Germinal center (tissue), 1 donor: ENCODE measurements at places on chromosomes 5 and 9.

GRCh38 chr5:172035049-172035448, 28.6 kb upstream of the FBXW11 start:
- DNase-seq = no peak

- no peak for DNase-seq
Observed at GRCh38 chr5:4797445-4797844, 342.7 kb upstream of the ADAMTS16 start.

GRCh38 chr5:50325237-50325832, 115.8 kb downstream of the EMB start:
- DNase-seq = peak; percentile 12

DNA sequence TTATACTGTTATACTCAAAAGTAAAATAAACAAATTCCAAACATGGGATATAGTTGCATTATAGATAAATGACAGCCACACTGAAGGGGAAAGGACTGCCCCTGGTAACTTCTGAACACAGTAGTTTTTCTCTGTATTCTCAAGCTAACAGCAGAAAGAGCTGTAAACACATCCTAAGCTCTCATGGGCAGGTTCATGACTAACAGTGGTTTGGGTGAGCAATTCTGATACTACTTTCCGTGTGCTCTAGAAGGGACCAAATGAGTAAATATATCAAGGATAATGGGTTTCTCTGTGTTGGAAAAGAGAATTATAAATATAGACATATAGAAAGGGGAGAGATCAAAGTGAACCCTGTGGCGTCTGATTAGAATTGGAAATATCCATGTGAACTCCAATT, 2.2 kb upstream of the LCN6 start:
- no peak for DNase-seq

DNA sequence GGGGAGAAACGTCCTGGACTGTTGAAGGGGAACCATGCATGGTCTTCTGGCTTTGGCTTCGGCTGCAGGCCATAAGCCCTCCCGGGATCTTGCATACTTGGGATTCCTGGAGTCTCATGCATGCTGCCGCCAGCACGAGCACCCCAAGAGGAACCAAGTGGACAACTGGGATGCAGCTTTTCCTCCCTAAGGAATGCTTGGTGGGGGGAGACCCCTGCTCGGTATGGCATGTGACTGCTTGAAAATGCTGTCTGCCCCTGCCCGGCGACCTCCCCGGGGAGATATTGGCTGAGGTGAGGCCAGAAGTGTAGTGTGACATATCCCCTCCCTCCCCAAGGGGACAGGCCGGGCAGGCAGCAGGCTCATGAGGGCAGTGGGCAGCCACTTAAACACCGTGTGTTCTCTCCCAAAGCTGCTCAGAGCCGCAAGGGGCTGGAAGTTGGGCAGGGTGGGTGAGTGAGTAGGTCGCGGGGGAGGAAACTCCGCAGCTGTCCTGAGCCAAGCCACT, 15.7 kb downstream of the TMEM171 start:
- DNase-seq = no peak

DNA sequence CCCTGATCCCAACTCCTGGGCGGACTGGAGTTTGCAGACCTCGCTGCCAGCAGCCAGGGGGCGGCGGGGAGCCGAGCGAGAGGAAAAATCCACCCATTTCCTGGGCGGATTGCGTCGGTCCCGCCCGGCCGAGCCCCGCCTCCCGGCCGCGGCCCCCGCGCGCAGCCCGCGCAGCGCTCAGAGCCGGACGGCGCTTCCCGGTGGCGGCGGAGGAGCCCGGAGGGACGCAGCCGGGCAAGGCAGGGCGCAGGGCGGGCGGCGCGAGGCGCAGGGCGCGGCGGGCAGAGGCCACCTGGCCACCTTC, at the start of gene OLFM1:
Gene OLFM1, plus strand, starts transcription at position 180 of the 304 bp plus-strand sequence. CDS start 322 bp downstream, outside the sequence.
- DNase-seq = peak; percentile 18

- DNase-seq = no peak
Observed at GRCh38 chr9:110152704-110153374, 55.1 kb downstream of the C9orf152 start.

DNA sequence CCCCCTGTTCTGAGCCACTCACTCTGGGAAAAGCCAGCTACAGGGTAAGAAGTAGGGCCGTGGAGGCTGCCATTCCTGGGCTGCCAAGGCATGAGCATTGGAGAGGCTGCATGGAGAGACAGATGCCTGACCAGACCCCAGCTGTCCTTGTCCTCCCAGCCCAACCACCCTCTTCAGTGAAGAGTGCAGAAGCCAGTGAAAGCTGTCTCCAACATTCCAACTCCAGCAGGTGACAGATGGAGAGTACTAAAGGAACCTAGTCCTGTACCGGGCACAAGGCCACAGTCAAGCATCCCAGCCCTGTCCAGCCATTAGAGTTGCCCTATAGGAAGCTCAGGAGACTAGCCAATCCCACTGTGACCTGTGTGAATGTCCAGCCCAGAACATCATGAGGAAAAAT, 165.1 kb downstream of the DIRAS2 start:
- DNase-seq = no peak

DNA sequence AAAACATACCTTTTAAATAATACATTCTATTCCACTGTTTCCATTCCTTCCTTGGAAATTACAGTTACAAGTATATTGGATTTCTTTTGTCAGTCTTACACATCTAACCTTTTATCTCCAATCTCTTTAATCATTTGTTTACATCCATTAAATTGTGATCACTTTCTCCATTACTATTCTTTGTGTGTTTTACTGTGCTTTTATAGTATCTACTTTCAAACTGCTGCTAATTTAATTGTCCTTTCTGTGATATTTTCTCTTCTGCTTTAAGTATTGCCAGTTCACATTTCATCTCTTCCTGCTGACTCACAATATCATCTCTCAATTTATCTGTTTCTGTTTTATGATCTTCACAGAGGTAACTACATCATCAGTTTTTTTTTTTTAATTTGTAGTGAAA, 39.6 kb downstream of the AGTPBP1 start:
- no peak for DNase-seq

DNA sequence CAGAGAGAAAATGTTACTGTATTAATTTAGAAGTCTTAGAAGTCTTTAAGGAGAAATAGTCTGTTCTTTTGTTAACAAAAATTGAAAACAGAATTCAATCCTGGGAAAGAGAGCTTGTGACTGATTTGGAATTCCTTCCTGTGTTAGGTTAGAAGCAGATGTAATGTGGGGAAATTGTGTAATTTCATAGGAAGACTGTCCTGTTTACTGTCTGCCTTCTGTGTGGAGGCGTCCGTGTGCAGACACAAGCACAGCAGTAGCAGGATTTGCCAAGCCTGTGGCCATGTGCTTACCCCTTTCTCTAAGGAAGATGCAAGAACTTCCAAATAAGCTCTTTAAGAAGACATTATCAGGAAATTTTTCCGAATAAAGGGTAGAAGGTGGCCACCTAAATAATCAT, 36.7 kb upstream of the F2R start:
- DNase-seq = no peak
